ENCODE measurements at places on chromosomes 4 and X.

- no peak for DNase-seq
These were observed 73.8 kb upstream of the JADE1 start for GRCh38 chr4:128735714-128736113.

DNA sequence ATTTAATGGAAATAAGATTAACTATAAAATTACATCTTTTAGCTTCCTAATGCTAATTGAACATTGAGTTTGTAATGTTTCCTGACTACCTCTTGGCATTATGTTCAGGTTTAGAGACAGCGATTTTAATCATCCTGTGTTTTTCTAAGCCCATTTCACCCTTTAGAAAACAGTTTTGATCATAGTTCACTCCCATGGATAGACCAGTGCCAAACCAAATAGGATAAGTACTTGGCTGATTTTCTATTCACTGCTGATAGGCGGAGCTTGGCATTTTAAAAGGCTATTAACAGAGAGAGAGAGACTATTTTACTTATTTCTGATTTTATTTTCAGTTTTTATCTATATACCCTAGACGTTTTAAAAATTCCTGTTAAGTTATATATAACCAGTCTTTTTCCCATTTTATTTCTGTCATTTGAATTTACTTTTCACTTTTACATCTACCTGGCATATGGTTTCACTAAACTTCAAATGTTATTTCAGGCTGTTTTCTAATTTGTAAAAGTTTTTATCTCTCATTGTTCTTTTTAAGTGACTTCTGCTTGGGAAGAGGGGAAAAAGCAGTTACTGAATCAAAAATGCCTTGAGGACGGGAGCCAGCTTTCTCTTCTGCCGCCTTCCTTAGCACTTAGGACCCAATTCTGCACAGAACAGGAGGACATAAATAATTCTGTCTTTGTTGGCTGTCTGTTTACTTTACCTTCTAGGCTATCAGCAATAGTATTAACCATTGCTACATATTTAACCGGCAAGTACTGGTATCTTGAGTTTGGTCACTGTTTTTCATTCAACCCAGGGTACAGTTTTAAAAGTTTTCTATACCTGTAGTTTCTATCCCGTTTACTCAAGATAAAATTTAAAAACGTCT lies 46.4 kb downstream of the SGMS2 start:
- DNase-seq = no peak

GRCh38 chr4:166846939-166847338 lies 387.4 kb downstream of the SPOCK3 start:
- DNase-seq = no peak

DNA sequence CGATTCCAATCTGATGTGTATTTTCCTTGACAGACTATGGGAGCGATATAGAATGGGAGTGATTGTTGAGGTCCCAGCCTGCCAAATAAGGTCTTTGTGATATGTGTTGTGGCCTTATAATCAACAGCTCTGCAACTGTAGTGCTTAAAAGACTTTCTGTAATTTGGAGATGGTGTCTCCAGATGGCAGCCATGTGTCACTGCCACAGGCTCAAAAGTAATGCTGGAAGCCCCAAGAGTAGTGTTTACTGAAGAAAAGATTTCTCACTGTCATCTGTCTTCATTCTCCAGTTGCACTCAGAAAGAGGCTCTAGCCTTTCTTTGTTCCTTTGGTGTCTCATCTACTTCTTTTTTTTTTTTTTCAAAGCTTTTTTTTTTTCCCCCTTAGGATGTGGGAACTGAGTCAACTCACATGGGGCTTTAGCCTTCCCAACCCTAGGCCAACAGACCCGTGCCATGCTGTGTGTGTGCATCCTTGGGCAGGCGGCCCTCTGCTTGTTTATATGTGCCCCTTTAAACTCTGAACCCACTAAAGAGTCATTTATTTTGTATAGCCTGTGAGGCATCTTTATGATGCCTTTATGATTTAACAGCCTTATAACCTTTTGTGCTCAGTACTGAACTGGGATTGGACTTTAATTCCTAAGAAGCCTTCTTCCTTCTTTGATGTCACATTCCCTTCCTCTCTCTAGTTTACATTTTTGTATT lies 15.6 kb downstream of the SRPX2 start:
- no peak for DNase-seq

DNA sequence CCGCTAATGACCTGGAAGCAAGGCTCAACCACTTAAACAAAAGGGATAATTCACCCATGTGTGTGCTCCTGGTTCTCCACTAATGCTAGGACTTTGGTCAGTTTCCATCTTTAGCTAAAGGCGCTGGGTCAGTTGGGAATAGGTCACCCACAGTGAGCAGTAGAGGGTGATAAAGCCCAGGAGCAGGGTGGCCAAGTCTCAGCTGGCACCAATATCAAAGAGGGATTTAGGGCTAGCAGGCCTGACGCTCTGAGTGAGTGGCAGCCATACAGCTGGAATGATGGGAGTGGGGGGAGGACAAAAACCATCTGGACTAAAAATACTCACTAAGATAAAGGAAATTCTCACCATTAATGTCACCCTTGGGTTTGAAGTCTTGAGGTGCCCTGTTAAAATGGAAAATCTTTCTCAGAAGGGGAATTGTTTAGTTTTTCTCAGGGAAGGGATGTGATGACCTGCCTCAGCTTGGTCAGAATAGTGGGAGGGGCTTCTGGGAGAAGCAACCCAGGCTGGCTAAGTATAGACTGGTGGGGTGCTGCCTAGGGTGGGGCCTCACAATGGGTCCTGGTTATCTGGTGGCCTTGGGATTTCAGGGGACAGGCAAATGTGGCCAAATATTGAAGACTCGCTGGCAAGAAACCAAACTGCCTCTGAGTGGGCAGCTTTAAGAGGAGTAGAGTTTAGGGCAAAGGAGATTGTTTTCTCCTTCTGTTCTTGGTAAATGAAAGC lies 47.1 kb downstream of the TSC22D3 start:
- DNase-seq = no peak

DNA sequence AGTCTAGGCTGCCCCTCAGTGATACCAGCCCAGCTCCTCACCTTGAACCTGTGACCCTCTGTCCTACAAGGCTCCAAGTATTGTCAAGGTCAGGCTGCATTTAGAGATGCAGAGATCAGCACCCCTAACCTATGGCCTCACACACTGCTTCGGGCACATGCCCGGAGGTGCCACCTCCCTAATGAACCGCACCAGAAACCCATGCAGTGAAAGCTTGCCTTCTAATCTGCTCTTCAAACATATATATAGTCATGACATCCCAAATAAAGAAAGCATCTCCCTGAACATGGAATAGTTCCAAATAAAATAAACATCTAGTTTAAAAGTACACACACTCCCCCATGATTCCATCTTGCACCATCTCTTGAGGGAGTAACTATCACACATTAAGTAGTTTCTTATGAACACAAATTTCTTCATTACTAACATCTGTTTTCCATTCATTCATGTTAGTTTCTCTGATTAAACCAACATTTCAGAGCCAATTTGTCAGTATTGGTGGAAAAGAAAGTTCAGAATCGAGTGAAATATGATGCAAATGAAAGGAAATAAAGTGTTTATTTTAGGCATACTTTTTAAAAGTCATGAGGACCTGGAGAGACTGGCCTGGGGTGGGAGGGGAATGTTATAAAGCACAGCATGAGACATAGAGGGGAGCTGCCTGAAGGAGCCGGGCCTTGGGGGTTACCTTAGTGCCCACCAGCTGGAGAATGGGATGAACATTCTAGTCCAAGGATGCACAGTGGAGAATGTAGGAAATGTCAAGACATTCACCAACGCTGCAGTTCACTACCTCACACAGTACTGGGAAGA lies 19.2 kb downstream of the CC2D2A start:
- DNase-seq = no peak

GRCh38 chrX:920234-920799 lies 289.7 kb downstream of the SHOX start:
- no peak for DNase-seq
